Activated CD4-positive, alpha-beta T cell treated with anti-CD3 and anti-CD28 coated beads, Interleukin-2, amount 10 ng/mL, durations not matched to agents 7 days and 5 days (primary cell): ENCODE measurements at places on chromosomes 5 and 9.

DNA sequence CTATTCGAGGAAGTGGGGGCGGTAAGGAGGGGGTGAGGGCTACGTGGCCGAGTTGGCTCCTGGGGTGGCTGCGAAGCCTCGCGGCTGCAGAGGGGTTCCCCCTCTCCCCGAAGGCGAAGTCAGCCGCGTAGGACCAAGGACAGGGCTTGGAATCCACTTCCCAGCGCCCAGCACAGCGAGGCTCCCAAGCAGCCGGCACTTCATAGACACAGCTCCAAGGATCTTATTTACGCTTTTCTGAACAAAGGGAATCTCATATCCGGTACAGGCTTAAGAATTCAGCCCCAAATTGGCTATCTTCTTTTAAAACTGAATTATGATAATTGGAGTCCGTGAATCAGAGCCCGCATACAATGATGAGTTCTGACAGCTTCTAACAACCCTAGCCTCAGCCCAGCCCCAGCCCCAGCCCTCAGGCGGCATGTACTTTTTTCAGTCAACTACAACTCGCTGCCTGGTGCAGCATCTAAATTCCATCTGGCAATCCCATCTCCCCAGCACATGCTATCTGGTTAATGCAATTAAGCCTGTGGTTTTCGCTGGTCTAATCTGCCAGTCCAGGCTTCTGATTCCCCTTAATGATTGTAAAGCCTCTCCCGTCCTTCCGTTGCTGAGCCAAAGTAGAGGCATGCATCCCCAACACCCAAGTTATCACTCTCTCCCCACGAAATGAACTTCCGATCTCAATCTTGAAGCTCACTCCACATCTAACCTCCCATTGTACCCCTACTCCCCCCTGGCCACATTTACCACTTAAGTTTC, 1.0 kb downstream of the ELAVL2 start:
- peaks cover 26% of the 10 kb centered on the region for H3K27me3 ChIP-seq
- no peaks in the 10 kb centered on the region for H3K4me1 ChIP-seq
- no peak for DNase-seq
- H3K27ac ChIP-seq: no peak overlapping the region

DNA sequence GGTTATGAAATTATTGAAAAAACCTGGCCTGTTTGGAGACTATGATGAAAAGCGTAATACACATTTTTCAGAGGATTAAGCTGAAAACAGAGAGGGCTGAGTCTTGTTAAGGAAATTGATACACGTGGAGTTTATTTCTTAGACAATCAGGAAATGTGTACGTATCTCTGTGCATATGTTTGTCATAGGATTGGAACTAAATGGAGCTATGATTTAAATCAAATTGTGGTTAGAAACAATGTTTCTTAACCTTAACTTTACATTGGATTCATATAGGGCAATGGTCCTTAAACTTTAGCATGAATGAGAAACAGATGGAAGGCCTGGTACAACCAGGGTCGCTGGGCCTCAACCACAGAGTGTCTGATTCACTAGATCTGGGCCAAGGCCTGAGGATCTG, 451.6 kb downstream of the CDH18 start:
- DNase-seq: no peak
- no peak overlapping the region for H3K27ac ChIP-seq
- no peaks in the 10 kb centered on the region for H3K4me1 ChIP-seq
- H3K27me3 ChIP-seq: no peaks in the 10 kb centered on the region
- no peak overlapping the region for H3K4me3 ChIP-seq

DNA sequence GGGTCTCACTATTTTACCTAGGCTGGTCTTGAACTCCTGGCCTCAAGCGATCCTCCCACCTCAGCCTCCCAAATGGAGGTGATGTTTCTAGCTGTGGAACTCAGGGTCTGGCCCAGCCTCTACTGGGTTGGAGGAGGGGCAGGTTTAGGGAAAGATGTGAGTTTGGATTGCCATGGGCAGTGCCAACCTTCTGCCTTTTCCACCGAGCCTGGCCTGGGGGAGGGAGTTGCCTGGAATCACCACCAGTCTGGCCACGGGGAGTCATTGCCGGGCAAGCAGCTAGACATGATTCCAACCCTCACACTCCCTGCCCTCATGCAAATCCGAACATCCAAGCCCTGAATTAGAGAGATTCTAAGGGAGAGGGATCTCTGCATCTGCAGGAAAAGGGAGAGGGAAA, 21.0 kb upstream of the VDAC1 start:
- H3K4me3 ChIP-seq: no peak overlapping the region
- no peaks in the 10 kb centered on the region for H3K4me1 ChIP-seq
- no peak overlapping the region for H3K27ac ChIP-seq
- H3K27me3 ChIP-seq: peaks cover 8% of the 10 kb centered on the region
- no peaks in the 10 kb centered on the region for H3K36me3 ChIP-seq

GRCh38 chr9:137919095-137919465, 41.5 kb downstream of the CACNA1B start:
- DNase-seq: no peak
- H3K4me3 ChIP-seq: no peak overlapping the region
- H3K27ac ChIP-seq: no peak overlapping the region
- no peaks in the 10 kb centered on the region for H3K4me1 ChIP-seq

DNA sequence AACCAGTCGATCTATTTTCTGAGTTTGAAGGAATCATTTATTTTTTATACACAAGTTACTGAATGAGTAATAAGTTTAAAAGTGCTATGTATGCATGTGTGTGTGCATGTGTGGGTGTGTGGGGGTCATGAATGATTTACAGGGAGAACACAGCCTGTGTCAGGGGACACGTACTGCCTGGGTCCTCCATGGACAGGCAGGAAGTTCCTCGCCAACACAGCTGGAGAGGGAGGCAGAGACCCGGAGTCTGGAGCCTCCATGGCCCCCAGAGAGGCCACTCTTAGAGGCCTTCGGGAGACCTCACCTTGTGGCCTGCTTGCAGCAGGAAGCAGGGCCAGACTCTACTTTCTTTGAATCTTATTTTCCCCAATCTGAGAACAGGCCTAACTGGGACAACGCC, 144.7 kb downstream of the GABBR2 start:
- no peaks in the 10 kb centered on the region for H3K36me3 ChIP-seq
- no peaks in the 10 kb centered on the region for H3K4me1 ChIP-seq
- no peak for DNase-seq
- no peak overlapping the region for H3K27ac ChIP-seq
- no peak overlapping the region for H3K4me3 ChIP-seq
- H3K27me3 ChIP-seq: peaks cover 5% of the 10 kb centered on the region

DNA sequence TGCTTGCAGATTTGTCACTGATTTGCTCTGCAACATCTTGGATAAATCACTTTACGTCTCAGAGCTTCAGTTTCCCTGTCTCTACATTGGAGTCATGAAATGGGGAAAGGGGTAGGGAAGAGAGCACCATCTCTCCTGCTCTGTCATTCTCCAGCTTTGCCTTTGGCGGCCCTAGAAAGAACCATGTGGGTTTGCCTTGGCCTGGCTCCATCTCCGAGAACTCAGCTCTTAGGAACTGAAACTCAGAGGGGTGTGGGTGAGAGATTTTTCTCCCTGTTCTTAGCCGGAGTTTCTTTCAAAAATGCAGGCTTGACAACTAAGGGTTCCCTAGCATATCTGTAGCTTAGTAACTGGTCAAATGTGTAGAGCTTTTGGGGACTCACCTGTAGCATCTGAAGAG, 123.5 kb downstream of the SMARCA2 start:
- no peak overlapping the region for H3K4me3 ChIP-seq
- H3K4me1 ChIP-seq: no peaks in the 10 kb centered on the region
- H3K27me3 ChIP-seq: no peaks in the 10 kb centered on the region
- H3K36me3 ChIP-seq: peaks cover 72% of the 10 kb centered on the region
- DNase-seq: no peak
- no peak overlapping the region for H3K27ac ChIP-seq

DNA sequence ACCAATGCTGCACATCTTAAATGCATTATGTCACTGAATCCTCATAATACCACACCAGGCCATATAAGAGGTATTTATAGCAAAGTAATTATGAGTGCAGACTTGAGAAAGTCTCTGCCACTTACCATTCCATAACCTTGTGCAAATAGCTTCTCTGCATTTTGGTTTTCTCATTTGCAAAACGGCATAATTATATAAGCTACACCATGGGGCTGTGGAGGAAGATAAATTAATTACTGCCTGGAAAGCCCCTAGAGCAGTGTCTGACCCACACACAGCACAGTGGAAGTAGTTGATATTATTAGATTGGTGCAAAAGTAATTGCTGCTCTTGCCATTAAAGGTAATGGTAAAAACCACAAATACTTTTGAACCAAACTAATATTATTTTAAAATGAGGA, 9.5 kb upstream of the IL9 start:
- no peak for DNase-seq
- no peaks in the 10 kb centered on the region for H3K36me3 ChIP-seq
- H3K4me3 ChIP-seq: no peak overlapping the region
- H3K27me3 ChIP-seq: peaks cover 20% of the 10 kb centered on the region
- H3K4me1 ChIP-seq: no peaks in the 10 kb centered on the region

DNA sequence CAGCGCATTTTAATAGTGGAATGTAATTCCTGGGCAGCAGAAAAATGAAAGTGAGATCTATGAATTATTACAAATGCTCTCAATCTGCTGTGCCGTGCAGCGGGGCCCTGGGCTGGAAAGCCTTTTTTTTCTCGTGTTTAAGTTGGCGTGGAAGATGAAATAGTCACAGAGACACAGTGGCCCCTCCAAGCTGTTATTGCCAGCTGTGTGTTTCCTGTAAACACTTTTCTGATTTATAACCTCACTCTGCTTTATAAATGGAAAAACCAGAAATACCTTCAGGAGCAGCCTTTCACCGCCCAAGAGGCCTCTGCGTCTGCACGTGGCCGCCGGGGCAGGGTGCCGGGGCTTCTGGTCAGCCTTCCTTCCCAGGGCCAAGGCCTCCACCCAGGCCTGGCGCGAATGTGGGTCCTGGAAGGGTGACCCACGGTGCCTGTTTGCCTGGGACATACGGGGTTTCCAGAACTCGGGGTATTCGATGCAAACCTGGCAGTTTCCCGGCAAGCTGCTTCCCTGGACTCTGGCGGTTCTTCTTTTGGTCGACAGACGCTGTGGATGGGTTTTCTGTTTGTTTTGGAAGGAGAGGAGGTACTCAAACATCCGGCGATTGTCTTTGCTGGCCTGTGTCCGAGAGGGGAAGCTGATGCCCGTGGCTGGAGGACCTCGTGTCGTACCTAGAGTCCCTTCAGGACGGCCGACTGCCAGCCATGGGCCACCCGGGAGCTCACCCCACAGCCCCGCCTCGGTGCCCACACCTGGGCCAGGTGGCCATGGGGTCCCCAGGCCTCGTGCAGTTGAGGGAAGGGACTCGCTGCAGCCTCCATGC, 256.7 kb downstream of the PARP8 start:
- no peaks in the 10 kb centered on the region for H3K36me3 ChIP-seq
- H3K27me3 ChIP-seq: peaks cover 13% of the 10 kb centered on the region
- no peak overlapping the region for H3K27ac ChIP-seq
- no peak overlapping the region for H3K4me3 ChIP-seq

GRCh38 chr9:123607479-123607878, 251.5 kb downstream of the CRB2 start:
- DNase-seq: no peak
- H3K27ac ChIP-seq: no peak overlapping the region
- H3K4me3 ChIP-seq: no peak overlapping the region
- H3K4me1 ChIP-seq: no peaks in the 10 kb centered on the region
- no peaks in the 10 kb centered on the region for H3K27me3 ChIP-seq

DNA sequence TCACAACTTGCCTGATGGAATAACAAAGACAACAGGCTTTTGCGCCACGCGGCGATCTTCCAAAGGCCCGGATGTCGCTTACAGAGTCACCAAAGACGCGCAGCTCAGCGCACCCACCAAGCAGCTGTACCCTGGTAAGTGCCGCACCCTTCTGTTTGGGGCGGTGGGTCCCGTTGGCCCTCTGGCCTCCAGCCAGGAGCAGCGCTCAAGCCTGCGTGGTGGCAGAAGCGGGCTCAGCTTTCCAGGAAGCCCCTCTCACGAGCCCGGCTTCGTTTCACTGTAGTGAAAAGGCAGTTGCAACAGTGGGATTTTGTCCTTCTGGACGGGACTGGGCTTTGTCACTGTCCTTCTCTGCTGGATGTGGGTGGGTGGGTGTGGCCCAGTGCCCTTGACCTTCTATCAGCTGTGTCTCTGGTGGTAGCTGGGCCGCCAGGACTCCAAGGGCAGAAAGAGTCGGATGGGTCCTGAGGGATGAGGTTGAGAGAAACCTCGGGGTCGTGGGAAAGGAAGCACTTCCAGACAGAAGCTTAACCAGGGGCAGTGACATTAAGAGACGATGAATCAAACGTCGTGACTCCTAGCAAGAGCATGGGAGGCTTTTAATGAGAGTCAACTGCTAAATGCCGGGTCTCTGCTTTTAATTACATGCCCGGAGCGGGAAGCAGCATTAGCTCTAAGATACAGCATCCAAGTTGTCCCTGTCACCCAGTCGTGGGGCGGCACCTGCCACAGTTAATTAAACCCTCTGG, 49.5 kb downstream of the COL5A1 start:
- peak overlapping the region; percentile 14 for H3K27ac ChIP-seq
- H3K4me3 ChIP-seq: no peak overlapping the region
- DNase-seq: no peak
- H3K27me3 ChIP-seq: peaks cover 5% of the 10 kb centered on the region

DNA sequence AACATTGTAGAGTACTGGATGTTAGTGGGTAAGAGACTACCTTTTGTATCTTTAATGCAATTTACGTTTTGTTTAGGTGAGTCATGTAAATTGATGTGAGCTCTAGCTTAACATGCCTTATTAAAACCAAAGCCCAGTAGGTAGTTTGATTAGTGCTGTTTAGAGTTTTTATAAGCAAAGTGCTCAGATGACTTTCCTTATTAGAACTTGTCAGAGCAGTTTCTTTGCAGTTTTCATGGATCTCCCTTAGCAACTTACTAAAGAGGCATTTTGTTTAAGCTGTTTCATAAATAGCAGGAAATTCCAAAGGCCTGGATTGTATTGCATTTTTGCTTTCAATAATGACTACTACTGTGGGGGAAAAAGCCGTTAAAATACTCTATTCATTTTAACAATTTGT, 14.5 kb downstream of the ZSWIM6 start:
- no peaks in the 10 kb centered on the region for H3K27me3 ChIP-seq
- H3K4me3 ChIP-seq: no peak overlapping the region
- no peak overlapping the region for H3K27ac ChIP-seq
- no peak for DNase-seq
- no peaks in the 10 kb centered on the region for H3K36me3 ChIP-seq

GRCh38 chr5:98292496-98292895, 481.0 kb upstream of the RGMB start:
- DNase-seq: no peak
- H3K4me3 ChIP-seq: no peak overlapping the region
- H3K4me1 ChIP-seq: no peaks in the 10 kb centered on the region
- no peak overlapping the region for H3K27ac ChIP-seq
- no peaks in the 10 kb centered on the region for H3K27me3 ChIP-seq
- H3K36me3 ChIP-seq: no peaks in the 10 kb centered on the region

GRCh38 chr5:78597068-78597973, 51.3 kb downstream of the LHFPL2 start:
- no peaks in the 10 kb centered on the region for H3K36me3 ChIP-seq
- H3K27ac ChIP-seq: no peak overlapping the region
- peaks cover 8% of the 10 kb centered on the region for H3K27me3 ChIP-seq
- DNase-seq: no peak
- H3K4me1 ChIP-seq: peaks cover under 1% of the 10 kb centered on the region

DNA sequence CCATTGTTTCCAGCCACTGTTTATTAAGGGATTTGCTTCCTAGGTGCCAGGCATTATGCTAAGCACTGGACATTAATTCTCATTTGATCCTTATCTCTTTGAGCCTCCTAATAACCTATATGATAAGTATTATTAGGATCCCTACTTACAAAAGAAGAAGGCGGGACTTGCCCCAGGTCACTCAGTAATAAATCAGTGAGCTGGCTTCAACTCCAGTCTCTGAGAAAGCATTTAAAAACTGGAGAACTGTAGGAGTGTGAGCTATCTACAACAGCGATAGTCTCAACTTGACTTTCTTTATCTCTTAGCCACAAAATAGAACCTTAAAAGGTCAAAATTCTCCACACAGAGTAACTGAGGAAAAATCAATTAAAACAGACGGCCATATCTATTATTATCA, 155.0 kb downstream of the GNAQ start:
- H3K4me3 ChIP-seq: no peak overlapping the region
- H3K27ac ChIP-seq: no peak overlapping the region
- H3K4me1 ChIP-seq: no peaks in the 10 kb centered on the region
- H3K27me3 ChIP-seq: no peaks in the 10 kb centered on the region
- no peak for DNase-seq
